Forelimb muscle (tissue), 1 donor: ENCODE measurements at places on chromosomes 4 and X.

GRCh38 chr4:146343199-146343598 is 128.9 kb downstream of the REELD1 start:
- no peak for DNase-seq

DNA sequence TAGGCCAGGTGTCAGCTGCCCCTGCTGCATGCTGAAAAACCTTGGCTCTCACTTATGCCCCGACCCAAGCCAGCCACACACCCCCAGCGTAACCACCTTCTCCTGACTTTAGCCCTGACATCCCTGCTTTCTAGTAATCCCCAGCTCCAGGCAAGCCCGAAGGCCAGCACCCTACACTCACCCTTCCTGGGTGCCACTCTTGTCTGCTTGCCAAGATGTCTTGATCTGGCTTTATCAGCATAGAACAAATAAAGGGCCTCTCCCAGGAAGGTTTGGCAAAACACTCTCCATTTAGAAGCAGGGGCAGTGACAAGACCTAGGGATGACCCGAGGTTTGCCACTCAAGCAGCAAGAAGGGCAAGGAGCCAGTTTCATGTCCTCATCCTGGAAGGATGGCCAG is 6.8 kb upstream of the MAP9 start:
- no peak for DNase-seq

- no peak for DNase-seq
Measured at GRCh38 chrX:39443240-39443639, 642.0 kb downstream of the MID1IP1 start.

- no peak for DNase-seq
Measured at GRCh38 chrX:114087543-114087942, 496.3 kb upstream of the HTR2C start.

GRCh38 chr4:6608758-6609414 is 31.6 kb upstream of the MRFAP1 start:
- DNase-seq: no peak

GRCh38 chr4:22900876-22901275 is 208.1 kb downstream of the GBA3 start:
- DNase-seq: no peak

- no peak for DNase-seq
Measured at GRCh38 chrX:17527135-17527701, 152.2 kb downstream of the NHS start.

DNA sequence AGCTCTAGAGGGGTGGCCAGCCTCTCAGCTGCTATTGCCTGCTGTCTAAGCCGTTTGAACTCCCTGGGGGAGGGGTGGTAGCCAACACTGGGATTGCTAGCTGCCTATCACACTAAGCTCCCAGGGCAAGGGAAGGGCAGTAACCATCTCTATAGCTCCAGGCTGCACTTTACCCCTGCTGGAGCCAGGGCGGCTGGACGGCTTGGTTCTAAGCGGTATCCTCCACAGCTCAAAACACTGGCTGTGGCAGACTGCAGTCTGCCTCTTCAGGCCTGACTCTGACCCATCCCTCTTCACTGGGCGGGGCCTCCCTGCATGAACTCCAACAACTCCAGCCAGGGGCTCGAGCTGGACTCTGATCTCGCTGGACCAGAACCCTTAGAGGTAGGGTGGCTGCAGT is 55.3 kb upstream of the GNRHR start:
- DNase-seq: no peak

- no peak for DNase-seq
Measured at GRCh38 chr4:24482871-24483270, 101.5 kb downstream of the DHX15 start.

DNA sequence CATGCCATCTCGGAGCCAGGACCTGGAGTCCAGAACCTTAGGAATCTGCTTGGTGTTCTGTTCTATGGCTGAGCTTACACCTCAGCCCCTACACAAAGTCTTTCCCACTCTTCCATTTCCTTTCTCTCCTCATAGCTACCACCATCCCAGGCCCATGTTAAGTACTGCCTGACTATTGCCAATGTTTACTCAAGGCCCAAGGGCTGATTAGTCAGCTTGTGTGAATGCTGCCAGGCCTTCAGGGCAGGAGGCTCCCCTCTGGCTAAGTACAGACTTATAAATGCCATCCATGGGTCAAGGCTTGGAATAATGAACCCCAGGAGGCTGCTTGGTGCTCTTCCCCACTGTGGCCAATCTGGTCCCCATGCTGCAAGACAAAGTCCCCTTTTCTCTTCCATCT is 411.6 kb upstream of the MAGEB18 start:
- no peak for DNase-seq

- DNase-seq: no peak
Measured at GRCh38 chr4:89837993-89838390, 1.0 kb upstream of the SNCA start.

- DNase-seq: no peak
Measured at GRCh38 chr4:90127706-90128345, 632 bp downstream of the CCSER1 start.

DNA sequence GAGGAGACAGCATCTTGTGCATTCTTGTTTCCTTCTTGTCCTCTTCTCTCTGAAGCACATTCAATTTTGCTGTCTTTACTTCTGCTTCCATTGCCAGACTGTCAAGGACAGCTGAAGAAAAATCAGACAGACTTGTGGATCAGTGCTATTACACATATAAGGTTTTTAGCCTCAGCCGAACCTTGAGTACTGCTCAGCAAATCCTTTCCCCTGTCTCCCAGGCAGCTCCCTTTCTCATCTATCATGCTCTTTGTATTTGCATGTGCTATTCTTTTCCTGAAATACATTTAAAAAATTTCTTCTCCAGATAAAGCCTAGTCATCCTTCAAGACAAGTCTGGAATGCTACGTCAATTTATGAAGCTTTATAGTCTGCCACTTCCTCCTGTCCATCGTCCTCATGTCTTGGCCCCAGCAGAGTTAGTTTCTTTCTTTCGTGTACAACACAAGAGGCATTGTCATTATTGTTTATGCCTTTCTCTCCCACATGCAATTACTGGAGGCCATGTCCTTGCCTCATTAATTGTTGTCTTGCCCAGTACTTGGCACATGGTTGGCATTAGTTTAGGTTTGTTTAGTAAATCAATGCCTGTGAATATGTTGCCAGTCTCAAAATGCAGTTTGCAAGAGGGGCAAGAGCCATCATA is 45.1 kb downstream of the ADGRL3 start:
- no peak for DNase-seq

GRCh38 chr4:99947190-99947578 is 766 bp upstream of the DNAJB14 start:
- DNase-seq: no peak

DNA sequence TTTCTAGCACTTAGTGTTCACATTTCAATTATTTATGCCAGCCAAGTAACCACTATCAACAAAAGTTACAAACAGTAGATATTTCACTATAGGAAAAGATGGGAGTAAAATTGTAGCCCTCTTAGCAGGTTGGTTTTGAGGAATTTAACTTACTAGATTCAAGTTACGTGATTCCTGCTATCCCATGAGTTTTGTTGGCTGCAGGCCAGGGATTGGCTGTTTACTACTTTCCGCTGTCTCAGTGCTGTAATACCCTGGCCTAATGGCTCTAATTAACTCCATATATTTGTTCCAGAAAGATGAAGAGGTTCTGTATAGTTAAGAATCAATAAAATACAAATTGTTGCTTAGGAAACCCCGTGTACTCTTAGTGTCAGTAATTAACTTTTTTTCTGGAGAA is 55.5 kb upstream of the MAGED1 start:
- DNase-seq: peak; percentile 19

DNA sequence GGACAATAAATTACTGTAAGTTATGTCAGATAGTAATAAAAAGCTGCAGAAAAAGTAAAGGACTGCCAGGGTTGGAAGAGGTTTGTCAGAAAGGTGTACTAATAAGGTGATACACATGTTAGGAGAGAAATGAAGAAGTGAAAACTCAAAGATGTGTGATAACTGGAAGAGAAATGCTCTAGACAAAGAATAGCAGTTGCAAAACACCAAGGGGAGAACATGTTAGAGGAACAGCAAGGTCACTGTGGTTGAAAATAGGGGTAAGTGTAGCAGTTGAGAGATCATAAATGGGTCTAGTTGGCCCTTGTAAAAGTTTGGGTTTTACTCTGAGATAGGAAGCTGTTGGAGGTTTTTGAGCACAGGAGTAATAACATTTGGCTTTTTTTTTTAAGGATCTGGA is 46.9 kb downstream of the HSPA4L start:
- no peak for DNase-seq

GRCh38 chr4:102734591-102735385 is 26.0 kb downstream of the MANBA start:
- DNase-seq: peak; percentile 14

GRCh38 chrX:136856050-136856449 is 24.5 kb downstream of the RBMX start:
- DNase-seq: no peak

GRCh38 chrX:11100281-11101035 is 10.7 kb upstream of the HCCS start:
- peak; percentile 47 for DNase-seq

- peak; percentile 47 for DNase-seq
Measured at GRCh38 chr4:38590046-38590445, 74.0 kb upstream of the KLF3 start.

DNA sequence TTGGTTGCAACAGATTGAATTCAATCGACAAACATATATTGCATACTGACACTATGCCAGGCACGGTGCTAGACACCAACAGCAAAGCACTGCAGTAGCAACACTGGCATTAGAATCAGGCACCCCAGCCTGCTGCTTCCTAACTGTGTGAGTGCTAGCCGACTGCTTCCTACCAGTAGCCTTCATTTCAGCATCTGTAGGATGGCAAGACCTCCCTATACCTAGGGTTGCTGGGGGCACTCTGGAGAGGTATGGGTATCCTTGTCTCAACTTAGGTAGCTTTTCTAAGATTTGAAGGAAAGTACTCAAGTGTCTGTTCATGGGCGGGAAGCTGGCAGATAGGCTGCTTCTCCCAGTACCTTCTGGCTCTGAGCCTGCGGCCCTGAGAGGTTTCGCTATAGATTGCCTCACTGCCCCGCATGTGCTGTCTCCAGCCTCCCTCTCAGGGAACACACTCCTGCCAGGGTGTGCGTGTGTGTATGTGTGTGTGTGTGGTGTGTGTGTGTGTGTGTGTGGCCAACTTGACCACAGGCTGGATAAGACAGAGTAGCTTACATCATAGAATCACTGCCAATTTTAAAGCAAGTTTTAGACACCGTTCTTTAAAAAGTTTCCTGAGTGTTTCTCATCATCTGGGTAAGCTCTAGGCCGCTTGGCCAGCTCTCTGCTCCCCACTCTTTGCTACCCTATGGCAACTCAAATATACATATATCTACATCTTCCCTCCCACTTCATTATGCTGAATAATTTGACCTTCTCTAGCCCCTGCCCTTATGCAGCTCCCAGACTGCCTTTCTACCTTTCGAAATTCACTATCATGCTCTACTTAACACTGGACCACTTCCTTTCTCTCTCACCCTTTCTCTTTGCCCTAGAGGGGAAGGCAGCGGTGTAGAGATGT is 97.0 kb upstream of the PJA1 start:
- DNase-seq: no peak

DNA sequence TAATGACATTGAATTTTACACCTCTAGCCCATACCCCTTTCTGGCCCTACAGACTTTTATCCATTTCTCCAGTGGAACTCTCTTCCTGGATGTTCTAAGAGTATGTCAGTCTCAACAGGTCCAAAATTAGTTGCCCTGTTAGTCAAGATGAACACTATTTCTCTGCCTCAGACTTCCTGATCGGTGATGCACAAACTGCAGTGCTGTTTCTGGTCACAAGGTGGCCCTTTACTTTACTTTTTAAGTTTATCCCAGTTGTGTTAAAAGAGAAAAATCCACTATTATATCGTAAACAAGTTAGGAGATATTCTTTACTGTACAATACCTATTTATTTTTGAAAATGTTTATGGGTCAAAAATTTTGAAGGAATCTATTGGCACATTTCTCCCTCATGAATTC is 13.1 kb downstream of the TCEAL7 start:
- no peak for DNase-seq

DNA sequence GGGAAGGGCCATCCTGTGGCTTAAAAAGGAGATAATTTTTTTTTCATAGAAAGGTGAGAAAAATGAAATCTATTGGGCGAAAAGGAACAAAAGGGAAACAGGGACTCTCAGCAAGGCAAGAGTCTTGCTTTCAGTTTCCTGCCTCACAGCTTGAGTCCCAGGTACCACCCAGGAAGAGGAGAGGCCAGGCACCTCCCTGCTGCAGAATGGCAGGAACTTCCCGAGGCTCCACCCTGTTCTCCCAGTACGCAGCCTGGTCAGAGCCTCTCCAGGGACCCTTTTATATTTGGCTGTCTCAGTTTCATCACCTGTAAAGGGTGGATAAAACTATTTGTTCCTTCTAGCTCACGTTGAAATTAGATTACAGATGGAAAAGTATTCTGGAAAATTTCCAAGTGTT is 33.8 kb downstream of the UCHL1 start:
- DNase-seq: no peak

- no peak for DNase-seq
Measured at GRCh38 chr4:8205749-8206611, 6.9 kb downstream of the SH3TC1 start.

DNA sequence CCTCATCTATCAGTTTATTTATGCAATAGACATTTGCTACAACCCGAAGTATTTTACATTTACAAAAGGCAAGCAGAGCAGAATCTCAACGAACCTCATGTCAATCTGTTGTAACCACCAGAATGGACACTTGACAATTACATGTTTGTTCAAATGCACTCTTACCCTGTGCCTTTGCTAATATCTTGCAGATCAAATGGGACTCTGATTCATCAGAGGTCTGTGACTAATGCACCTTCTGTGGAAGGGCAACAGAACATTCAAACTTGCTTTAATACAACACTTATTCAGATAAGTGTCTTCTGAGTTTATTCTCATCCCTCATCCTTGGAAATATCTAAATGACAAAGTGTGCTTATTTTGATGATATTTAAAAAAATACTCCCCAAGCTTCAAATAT is 644.7 kb upstream of the PCDH10 start:
- no peak for DNase-seq

GRCh38 chr4:83108101-83108861 is 6.2 kb downstream of the PLAC8 start:
- no peak for DNase-seq

DNA sequence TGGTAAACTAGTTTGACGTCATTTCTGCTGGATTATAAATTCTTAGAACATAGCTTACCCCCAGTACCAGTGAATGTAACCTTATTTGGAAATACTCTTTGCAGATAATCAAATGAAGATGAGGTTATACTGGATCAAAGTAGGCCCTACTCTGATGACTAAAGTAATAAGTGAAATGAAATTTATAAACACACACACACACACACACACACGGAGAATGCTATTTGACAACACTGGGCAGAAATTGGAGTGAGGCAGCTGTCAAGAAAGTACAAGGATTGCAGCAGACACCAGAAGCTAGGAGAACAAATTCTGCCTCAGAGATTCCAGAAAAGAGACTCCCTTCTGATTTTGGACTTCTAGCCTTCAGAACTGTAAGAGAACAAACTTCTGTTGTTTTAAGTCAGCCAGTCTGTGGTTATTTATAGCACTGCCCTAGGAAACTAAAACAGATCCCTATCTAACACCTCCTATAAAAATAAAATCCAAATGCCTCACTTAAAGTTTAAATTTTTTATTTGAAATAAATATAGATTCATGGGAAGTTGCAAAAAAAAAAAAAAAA is 448.6 kb downstream of the PCDH18 start:
- DNase-seq: no peak

GRCh38 chr4:137299281-137299680 is 233.0 kb downstream of the PCDH18 start:
- DNase-seq: no peak
